DND-41 (cell line): ENCODE measurements at places on chromosomes 1 and 21.

GRCh38 chr1:11797525-11798216, 8.1 kb downstream of the MTHFR start:
- DNase-seq = no peak

DNA sequence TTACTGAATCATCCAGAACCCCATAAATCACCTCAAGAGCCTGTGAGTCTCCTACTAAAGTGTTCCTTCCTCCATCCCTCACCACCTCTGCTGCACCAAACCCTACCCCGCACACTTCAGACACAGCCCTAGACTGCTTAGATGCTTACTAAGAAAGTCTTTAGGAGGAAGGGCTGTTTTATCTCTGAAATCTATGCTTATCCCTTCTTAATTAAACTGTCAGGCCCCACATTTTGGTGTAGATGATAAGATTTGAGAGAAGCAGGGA, 216.8 kb upstream of the SGIP1 start:
- DNase-seq = no peak

GRCh38 chr1:26913754-26914619, at the start of gene NR0B2:
TSS of gene NR0B2 (minus strand) at chr1:26913975. CDS start at chr1:26913940, 35 bp downstream.
- DNase-seq = no peak

DNA sequence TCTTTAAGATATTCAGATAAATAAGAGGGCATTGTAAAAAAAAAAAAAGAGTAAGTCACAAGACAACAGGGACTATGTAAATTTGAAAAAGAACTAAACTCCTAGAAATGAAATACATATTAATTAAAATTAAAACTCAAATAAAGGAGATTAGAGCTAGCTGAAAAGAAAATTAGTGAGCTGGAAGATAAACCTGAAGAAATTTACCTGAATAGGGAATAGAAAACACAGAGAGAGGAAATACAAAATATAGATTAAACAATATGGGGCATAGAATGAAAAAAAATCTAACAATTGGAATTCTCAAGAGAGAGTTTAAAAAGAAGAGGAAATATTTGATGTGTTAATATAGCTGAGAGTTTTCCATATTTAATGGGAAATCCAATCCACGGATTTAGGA, 35.6 kb upstream of the TADA1 start:
- no peak for DNase-seq

DNA sequence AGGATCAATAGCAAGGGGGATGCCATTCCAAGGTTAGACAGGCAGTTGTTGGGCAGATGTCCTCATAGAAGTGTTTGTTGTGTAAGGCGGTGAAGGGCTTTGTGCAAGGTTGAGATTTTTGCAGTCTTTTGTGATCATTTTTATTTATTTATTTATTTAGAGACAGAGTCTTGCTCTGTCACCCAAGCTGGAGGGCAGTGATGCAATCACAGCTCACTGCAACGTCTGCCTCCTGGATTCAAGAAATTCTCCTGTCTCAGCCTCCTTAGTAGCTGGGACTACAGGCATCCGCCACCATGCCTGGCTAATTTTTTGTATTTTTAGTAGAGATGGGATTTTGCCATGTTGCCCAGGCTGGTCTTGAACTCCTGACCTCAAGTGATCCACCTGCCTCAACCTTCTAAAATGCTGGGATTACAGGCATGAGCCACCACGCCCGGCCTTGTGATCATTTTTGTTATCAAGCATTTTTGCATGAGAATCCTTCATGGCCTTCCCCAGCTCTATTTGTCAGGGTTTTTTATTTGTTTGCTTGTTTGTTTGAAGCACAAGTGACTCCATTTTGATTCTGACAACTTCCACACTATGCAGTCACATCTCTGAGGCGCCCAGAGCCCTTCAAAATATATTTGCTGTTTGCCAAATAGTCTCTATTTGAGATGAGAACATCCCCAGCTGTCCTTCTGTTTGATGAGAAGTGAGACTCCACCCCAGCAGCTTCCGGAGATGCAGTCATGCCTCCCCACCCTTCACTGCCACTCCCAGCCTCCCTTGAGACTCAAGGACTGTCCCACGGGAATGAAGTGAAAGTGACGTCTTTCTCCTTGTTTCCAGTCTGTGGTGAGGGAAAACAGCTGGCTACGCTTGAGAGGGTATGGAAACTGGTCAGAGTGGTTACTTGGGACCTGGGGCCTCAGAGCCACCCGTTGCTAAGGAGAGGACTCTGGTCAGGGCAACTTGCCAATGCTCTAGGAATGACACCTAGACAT, 38.0 kb downstream of the TMEM50B start:
- DNase-seq = no peak

DNA sequence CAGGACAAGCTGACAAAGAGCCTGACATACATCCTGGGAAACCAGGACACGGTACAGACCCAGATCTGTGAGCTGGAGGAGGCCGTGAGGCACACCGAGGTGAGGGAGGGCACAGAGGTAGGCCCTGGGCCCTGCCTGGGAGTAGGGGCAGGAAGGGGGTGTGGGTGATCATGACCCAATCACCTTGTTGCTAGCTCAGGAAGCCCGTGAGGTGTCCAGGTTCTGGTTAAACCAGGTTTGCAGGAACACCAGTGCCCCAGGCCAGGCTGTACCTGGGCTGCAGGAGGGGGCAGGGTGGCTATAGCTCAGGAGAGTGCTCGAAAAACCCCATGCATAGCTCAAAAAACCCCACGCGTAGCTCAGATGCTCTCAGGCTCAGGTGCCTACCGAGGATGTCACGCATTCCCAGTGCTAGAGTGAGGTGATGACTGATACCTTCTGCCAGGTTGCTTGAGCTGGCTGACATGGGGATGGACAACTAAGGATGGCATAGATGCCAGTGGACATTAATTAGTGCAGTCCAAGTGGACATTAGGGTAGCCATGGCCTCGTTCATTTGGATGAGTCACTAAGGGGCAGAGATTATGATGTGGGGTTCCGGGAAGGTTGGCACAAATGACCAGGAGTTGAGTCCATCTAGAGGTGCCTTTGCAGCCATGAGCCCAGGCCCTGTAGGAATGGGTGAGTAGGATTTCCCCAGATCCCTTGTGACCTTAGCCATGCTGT, 3.7 kb downstream of the TRIM46 start:
- DNase-seq = no peak

DNA sequence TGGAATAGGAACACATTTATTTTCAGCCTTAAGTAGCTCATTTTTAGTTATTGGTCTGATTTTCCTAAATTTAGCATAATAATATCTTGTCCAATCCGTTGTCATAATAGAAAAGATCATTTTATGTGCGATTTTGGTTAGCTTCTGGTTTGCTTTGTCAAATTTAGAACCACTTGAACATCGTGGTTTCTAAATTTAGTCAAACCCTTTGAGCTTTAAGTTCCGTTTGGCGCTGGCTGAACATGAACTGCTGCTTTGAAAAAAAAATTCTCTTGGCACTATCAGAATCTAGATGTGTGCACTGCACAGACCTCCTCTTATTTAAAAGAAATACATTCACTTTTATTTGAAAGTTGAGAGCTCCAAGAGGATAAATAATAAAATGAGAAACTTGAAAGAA, 370.6 kb downstream of the PTPRC start:
- DNase-seq = peak; percentile 65

GRCh38 chr1:113244112-113244820, 146.0 kb upstream of the MAGI3 start:
- no peak for DNase-seq

DNA sequence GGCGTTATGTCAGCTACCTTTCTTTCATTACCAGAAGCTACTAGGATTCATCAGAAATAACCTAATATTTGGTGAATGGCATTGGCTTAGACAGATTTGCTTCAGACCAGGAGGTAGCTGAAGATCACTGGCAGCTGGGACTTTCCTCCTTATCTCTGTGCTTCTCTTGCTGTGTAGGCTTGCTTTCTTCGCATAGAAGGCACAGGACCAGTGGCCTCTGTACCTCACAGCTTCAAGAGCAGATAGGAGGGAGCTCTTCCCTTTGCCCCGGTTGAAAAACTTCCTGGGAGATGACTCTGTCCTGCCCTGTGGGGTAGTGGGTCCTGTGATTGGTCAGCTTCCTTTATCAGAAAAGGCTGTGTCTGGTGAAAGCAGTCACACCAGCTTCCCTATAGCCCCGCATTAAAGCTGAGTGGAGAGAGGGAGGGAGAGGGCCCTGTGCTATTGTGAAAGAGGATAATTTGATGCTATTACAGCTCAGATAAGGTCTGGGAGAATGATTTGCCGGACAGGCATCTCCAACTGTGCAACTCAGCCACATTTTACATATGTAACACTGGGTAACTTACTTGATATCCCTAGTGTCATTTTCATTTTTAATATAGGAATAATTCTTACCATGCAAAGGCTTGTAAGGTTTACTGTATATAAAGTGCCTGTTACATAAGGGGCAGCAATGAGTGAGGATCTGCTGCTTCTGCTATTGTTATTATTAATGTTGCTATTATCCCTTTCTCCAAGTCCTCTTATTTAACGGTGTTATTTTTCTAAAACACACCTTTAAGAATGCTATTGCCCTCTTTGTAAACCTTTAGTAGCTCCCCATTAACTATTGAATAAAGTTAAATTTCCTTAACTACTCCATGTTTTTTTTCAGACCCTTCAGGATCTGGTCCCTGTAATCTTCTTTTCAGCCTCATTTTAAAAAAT, 31.6 kb downstream of the OSBPL9 start:
- DNase-seq = no peak

DNA sequence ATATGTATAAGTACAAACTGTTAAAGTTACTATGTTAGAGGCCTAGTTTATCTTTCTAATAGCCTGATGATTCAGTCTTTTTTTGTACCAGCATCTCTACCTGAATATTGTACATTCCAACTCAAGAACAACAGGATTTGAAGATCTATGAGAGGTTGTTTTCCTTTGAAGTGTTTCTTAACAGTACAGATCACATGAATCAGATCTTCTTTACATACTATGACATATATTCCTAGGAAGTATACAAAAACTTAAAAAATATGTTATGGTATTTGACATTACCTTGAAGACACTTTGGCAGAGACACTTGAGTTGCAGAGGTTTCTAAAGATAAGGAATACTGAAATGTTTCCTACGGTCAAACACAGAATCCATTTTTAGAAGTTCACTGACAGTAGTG, 1280.9 kb downstream of the KCNT2 start:
- DNase-seq = no peak

- no peak for DNase-seq
Measured at GRCh38 chr1:221228594-221228993, 349.4 kb downstream of the HLX start.

- no peak for DNase-seq
Measured at GRCh38 chr1:77768006-77768405, 8.4 kb upstream of the USP33 start.

DNA sequence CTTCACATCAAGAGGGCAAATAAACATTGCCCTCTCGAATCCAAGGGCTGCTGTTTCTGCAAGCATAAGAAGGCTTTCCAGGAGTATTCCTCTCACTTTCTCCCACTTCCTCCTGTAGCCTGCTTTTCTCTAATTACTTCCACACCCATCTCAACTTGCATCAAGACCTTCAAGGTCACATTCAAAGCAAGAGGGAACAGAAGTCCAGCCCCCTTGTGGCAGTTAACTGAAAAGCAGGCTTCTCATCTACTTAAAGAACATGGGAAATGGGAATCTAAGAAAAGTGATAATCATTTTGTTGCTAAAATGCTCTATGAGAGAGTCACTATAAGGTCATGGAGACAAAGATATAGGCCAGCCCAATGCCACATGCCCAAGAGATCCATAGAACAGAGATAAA, 874.4 kb downstream of the KCNT2 start:
- DNase-seq = no peak

DNA sequence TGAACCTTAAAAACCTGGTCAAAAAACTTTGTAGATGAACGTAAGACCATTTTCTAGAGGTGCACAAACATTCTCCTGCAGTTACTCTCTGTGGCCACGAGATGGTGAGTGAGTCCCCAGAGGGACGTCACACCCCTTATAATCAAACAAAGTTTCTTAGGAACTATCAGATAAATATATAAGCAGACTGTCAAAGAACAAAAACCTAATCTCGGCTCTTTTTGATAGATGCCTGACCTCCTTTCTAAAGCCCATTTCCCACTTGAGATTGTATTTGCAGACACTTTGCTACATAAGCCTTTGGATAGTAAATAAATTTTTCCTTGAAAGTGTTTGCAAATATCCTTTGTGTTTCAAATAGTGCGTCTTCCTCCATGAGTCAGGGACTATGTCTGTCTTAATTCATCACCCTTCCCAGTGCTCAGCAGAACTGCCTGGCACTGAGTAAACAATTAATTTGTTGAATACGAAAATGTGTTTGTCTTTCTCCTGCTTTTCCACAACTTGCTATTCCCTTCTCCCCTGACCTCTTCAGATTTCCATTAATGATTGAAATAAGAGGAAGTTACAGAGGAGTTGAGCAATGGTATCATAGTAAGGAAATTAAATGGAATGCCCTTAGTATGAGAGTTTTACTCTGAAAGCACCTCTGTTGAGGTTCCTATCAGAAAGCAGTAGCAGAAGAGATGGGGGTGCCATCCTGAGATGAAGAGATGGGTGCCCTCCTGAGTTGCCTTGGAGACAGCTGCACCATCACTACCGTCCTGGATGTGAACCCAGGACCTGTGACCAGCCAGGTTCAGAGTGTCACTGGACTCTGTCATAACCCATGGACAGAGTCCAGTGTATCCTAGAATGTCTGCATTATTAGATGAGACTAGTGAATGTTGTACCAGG, 57.8 kb upstream of the RAVER2 start:
- DNase-seq = peak; percentile 18

GRCh38 chr1:8816831-8817411, 519 bp downstream of the RERE start:
- DNase-seq = no peak

DNA sequence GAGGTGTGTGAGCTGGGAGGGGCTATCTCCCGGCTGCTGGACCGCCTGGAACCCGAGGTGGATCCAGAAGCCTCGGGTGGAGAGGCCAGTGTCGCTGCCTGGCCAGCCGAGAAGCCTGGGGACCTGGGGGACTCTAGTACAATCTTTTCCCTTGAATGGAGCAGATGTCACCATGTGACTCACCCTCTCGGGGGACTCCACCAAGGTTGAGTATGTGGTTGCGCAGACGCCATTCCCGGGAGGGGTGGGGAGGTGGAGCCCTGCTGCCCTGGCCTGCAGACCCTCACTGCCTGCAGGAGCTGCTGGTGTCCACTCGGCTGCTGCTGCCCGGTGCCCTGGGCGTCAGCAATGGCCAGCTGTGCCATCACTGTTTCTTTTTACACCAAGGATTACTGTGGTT, 40.3 kb downstream of the TP73 start:
- no peak for DNase-seq

GRCh38 chr1:205938682-205939081, 4.6 kb downstream of the SLC26A9 start:
- no peak for DNase-seq

DNA sequence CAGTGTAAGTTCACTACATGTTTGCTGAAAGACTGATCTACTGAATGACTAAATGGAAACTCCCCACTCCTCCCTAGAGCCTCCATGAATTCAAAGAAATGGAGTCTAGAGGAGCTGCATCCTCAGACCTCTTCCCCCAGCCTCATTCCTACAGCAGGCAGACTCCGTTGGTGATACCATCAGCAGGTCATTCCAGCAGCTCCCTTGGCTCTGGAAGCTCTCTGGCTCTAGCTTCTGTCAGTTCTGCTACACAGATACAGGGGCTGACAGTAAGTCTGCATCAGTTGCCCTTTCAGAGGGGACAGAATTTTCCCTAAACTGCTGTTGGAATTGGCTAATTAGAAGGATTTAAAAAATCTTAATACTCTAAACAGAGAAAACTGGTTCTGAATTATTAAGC, 31.7 kb upstream of the DMRTA2 start:
- no peak for DNase-seq
